ENCODE measurements at places on chromosomes 4 and X.

DNA sequence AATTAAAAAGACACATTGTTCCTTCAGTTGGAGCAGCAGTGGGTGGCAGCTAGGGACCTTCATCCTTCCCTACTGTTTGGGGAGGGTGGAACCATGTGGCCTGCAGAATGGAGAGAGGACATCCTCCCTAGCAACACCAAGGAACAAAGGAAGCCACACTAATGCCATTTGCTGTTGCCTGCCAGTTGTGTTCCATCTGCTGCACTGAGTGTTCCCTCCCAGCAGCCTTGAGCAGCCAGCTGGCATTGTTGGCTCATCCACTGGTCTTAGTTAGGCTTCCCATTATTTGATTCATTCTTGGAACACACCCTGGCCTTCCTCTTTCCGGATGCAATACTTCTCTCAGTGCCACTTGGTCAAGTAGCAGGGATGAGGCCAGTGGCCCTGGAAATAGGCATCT, 25.0 kb upstream of the HMGB3 start:
- DNase-seq: no peak

DNA sequence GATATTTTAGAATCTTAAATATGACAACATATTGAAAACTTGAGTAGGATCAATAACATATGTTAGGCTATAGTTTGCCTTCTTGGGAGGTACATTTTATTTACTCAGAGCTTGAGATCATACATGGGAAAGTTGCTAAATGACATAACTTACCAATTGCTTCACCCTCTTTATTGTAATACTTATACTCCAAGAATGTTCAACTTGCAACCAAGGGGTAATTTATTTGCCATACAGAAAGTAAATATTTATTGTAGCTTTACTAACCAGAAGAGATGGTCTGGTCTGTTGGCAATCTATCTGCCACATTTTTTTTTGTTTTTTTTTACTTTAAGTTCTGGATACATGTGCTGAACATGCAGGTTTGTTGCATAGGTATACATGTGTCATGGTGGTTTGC, 426.6 kb downstream of the ARHGAP24 start:
- DNase-seq: no peak

DNA sequence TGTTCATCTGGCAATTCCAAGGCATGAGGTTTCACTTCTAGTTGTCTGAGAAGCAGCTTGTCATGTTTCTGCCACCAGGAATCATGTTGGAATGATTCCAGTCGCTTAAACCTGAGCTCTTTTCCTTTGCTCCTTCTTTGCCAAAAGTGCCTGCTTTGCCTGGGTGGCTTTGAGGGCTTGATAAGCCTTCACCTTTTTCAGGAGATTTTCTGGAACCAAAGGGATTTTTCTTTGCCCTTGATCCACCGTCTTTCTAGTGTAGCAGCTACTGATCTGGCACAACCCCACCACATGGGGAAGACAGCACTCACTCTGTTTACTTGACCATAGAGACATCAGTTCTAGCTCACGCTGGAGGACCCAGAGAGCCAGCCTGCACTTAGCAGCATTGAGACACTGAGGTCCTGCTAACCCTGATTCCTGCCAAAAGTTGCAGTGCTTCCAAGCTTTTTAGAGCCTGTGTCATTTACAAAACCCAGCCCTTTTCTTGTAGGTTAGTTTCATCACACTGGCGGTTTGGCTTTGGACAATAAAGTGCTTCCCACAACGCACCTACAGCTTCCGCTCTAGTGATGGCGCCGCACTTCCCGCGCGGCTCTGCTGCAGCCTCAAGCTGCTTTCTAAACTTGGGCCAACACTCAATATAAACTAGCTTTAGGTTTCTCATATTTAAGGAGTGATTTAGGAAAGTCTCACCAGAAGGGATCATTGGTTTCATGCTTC, 7.3 kb upstream of the CCNI start:
- DNase-seq: no peak

DNA sequence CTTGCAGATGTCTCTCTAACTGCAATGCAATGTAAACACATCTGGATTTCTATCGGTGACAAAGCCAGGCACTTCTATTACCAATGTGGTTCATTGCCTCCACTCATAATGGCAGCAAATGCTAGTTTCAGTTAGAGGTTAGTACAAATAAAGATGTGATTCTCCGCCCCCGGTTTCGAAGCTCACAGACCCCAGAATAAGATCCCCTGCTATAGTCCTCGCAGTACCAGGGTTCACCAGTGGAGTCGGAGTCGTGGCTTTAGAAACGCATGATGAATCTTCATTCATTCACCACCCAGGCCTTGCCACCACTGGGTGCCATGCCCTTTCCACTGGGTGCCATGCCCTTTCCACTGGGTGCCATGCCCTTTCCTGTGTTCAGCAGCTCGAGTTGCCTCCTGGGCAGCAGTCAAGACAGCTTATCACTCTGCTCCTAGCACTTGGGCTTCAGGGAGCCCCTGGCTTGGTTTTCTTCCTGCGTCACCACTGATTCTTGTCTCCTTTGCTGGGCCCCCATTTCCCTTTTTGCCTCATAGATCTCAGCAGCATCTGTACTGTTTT, 3.5 kb upstream of the NAA10 start:
- no peak for DNase-seq

GRCh38 chr4:54363037-54363436, 133.9 kb downstream of the PDGFRA start:
- no peak for DNase-seq

GRCh38 chr4:139633661-139634060, 32.0 kb upstream of the MGST2 start:
- DNase-seq: no peak

DNA sequence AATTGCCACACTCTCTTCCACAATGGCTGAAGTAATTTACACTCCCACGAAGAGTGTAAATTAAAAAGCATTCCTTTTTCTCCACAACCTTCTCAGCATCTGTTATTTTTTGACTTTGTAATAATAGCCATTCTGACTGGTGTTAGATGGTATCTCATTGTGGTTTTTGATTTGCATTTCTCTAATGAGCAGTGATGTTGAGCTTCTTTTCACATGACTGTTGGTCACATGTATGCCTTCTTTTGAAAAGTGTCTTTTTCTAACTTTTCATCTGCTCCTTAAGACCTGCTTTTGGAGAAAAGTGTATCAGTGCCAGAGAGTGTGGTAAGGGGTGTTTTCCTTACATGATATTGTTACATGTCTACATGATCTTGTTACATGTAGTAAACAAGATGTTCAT, 25.7 kb downstream of the GUCY1A1 start:
- DNase-seq: no peak

DNA sequence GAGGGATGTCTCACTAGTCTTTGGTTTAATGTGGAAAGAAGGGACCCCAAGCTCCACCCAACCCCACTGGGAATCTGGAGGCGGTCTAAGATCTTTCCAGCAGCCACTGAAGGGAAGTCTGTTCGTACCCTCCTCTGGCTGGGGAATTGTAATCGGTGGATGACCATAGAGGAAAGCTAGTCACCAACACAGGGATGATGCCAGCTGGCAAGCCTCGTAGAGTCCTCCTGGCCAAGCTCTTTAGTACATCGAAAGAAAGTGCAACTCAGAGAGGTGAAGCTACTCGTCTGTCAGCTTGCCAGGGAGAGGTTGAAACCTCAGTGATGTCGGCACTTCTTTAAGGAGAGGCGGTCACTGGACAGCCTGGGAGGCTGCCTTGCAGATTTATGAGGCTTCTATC, 58.7 kb downstream of the MAMLD1 start:
- no peak for DNase-seq

- DNase-seq: no peak
Measured at GRCh38 chr4:41526628-41527027, 11.3 kb upstream of the LIMCH1 start.

All from H1 (cell line).